ENCODE measurements at places on chromosomes 5 and 9.

DNA sequence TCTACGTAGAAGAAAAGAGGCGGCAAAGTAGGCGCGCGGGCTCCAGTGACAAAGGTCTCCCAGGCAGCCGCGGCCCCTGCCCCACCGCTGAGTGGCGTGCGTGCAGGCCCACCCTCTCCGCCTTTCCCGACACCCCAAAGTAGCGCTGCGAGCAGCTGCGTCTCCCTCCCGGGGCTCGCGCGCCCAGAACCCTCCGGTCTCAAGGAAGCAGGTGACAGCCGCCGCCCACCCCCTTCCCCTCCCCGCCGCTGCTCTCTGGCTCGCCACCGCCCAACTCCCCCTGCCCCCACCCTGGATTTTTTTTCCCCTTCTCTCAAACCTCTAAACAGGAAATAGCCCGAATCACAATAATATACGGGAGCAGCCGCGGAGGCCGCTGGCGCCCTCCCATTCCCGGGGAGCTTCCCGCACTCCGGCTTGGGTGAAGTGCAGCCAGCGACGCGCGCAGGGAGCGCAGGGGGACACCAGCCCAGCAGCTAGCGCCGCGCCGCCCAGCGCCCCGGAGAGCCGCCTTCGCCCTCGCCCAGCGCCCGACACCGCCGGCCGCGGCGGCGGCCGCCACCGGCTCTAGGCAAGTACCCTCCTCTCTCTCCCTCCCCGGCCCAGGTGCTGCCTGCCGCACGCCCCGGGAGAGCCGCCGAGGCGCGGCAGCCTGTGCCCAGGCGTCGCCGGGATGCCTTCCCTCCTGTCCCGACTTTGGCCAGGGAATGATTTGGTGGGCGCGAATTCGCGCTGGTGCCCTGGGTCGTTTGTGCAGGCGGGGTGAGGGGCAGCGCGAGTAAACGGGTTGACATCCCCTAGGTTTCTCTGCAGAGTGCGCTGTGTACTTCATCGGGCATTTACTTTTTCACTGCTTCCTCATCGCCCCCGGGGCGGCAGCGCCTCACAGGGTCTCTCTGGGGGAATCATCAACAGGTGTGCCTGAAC is 52.7 kb upstream of the TJP2 start:
- ATAC-seq, result peak; percentile 83

DNA sequence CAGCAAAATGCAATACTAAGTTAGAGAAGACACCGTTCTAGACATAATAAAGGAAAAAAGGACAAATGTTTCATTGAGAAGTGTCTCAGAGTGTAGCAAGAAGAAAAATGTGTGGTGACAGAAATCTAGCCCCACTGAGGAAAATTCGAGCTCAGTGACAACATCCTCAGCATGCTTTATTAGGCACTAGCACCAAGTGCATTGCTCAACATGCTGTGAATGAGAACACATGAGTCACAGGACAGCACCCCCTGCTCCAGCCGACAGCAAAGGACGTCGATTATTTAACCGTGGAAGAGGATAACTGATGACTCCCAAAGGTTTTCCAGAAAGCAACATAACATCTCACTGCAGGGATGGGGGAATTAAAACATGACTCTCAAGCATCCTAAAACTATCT is 182.7 kb downstream of the GNAQ start:
- ATAC-seq, result no peak

- ATAC-seq, result no peak
These were observed 341.8 kb downstream of the NFIB start for GRCh38 chr9:13971966-13972655.

- ATAC-seq, result no peak
These were observed 195.0 kb downstream of the MAPKAP1 start for GRCh38 chr9:125511789-125512660.

DNA sequence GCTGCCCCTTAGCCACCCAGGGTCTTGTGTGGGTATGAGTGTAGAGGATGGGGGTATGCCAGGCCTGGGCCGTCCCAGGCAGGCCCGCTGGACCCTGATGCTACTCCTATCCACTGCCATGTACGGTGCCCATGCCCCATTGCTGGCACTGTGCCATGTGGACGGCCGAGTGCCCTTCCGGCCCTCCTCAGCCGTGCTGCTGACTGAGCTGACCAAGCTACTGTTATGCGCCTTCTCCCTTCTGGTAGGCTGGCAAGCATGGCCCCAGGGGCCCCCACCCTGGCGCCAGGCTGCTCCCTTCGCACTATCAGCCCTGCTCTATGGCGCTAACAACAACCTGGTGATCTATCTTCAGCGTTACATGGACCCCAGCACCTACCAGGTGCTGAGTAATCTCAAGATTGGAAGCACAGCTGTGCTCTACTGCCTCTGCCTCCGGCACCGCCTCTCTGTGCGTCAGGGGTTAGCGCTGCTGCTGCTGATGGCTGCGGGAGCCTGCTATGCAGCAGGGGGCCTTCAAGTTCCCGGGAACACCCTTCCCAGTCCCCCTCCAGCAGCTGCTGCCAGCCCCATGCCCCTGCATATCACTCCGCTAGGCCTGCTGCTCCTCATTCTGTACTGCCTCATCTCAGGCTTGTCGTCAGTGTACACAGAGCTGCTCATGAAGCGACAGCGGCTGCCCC is 2.6 kb downstream of the SLC35A4 start:
- ATAC-seq, result no peak

DNA sequence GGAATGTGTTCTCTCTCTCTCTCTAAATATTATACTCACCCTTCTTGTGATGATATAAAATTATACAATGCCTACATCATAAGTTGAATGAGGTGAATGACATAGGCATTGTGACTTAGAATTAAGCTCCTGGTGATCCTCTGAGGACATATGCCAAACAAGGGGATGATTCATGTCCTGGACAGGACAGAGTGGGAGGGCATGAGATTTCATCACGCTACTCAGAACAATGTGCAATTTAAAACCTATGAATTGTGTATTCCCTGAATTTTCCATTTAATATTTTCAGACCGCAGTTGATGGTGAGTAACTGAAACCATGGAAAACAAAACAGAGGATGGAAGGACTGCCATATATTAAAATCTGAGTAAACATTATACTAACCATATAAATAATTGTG is 782.2 kb upstream of the NUDT12 start:
- ATAC-seq, result no peak

DNA sequence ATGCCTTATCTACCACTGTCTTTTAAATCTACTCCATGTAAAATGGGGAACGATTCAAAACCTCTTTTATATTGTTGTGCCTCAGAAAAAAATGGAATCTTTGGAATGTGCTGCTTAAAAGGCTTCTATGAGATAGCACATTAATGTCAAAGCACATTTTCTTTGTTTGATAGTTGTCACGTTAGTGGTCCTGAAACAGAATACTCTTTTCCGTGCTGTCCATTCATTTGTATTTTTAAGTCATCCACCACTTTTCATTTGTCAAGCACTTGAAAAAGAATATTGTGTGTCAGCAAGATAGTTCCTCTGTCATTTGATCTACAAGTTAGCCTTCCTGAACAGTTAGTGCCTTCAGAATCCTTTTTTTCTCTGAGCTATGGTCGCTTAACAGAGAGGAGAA is 246.9 kb downstream of the MAST4 start:
- ATAC-seq, result no peak

- no peak for ATAC-seq
These were observed 945 bp downstream of the BTF3 start for GRCh38 chr5:73499187-73499586.

DNA sequence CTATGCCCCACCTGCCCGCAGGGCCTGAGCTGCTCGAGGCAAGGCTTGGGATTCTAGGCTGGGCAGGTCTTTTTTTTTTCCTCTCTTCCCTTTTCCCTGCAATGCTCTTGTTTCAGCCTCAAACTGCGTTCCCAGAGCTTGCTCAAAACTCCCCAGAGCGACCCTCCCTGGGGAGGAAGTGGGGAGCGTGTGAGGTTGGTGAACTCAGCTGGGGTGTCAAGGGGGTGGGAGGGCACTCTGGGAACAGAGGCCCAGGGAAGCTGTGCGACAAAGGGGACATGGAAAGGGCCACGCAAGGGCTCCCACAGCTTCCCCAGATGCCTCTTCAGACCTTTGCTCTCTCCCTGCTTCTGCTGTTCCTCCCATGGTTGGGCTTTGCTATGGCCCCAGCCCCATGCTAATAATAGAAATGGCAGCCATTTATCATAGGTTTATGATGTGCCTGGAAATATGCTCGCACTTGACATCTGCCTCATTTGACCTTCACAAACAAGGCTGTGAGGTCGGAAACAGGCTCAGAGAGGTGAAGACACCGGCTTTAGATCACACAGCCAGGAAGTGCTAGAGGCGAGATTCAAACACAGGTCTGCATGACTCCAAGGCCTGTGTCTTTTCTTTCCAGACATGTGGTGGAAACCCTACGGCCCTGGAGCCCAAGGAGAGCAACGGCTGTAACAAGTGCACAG is 40.9 kb upstream of the IL17B start:
- ATAC-seq, result no peak

- ATAC-seq, result no peak
These were observed 29.2 kb upstream of the C9orf57 start for GRCh38 chr9:72089451-72090130.

DNA sequence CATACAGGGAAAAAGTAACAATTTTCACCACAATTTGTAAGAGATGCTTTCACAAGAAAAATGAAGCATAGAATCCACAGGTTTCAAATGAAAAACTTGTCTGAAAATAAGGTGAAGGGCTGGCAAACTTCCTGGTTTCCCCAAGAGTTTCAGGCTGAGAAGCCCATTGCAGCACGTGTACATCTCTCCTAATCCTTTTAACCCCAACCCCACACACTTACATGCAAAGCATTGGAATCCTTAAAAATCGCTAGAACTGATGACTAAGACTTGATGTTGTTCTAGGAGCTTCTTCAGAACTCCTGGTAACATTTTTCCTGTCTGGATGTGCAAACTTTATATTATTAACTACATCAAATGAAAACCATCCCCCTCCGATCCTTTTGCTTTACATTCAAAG is 317.8 kb upstream of the RGMB start:
- no peak for ATAC-seq

DNA sequence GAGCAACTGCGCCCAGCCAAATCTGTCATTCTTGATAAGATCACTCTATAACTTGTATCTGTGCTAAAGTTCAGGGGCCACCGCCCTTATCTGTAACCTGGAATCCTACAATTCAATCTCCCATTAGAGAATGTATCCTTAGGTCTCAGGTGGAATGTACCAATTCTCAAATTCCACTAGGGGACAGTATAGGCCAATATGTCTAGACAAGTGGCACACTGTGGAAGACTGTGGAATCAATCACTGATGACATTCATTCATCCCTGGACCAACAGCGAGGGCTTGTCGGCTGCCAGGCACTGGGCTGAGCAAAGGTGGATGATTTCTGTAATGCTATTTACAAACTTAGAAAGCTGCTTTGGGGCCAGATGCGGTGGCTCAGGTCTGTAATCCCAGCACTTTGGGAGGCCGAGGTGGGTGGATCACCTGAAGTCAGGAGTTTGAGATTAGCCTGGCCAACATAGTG is 28.7 kb upstream of the MEGF9 start:
- ATAC-seq, result peak; percentile 50

- ATAC-seq, result no peak
These were observed 139.5 kb upstream of the PRDM9 start for GRCh38 chr5:23367874-23368273.

DNA sequence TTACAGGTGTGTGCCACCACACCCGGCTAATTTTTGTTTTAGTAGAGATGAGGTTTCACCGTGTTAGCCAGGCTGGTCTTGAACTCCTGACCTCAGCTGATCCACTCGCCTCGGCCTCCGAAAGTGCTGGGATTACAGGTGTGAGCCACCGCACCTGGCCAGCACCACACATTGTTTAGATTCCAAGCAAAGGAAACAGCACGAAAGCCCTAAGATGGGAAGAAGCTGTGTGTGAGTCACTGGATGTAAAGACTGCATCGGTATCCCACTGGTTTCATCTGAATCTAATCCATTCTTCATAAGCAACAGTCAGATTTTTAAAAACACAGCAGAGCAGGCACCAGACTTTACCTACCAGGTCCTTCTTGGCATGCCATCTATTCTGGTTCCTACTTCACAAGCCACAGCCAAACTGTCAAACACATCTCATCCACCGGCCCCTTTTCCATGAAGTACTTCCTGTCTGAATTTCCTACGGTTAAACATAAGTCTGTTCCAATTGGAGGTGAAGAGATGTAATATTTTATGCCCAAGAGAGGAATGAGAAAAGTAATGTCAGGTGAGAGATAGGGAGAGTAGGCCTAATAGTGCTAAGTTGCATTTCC is 17.4 kb downstream of the UBTD2 start:
- no peak for ATAC-seq

DNA sequence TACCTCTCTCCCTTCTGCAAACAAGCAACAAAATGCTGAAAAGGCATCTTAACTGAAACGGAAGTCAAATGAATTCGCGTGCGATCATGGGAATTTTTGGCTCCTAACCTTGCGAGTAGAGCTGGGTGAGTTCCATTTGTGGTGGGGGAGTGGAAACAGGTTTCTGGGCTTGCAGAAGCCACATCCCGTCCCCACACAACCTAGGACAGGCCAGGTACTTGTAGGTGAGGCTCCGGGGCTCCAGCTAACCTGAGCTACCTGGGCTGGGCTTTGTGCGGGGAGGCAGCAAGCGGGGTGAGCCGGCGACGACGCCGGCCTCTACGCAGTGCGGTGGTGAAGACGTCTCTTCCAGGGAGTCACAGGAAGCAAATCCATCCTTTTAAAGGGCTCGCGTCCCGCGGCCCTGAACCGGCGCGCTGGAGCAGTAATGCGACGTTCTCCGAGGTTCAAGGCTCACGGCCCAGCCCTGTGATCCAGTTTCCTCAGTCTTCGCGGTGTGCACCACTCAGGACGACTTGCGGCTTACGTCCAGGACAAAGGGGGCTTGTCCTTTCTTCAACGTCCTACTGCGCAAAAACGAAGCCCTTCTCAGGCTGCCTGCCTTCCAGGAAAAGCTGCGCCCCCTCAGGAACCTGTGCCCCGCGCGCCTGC is 567 bp upstream of the SPIN1 start:
- ATAC-seq, result peak; percentile 1

- ATAC-seq, result no peak
These were observed 29.2 kb downstream of the NSUN2 start for GRCh38 chr5:6603643-6604042.

DNA sequence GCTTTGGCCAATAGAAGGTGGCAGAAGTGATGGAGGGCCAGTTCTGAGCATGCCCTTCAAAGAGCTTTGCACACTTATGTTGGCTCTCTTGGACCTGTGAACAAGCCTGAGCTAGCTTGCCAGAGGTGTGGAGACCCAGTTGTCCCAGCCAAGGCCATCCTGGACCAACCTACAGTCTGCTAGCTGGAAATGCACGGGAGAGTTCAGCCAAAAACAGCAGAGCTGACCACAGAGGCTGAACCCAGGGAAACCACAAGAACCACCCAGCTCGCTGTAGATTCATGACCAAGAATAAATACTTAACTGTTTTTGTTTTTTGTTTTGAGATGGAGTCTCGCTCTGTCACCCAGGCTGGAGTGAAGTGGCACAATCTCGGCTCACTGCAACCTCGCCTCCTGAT is 65.4 kb upstream of the HAND1 start:
- ATAC-seq, result no peak

- ATAC-seq, result no peak
These were observed 106.0 kb downstream of the SEMA6A start for GRCh38 chr5:116468583-116468982.

- no peak for ATAC-seq
These were observed 5.3 kb downstream of the PJA2 start for GRCh38 chr5:109404428-109404960.

GRCh38 chr9:117734523-117735314 is 30.5 kb downstream of the TLR4 start:
- ATAC-seq, result no peak

Data from stimulated activated memory B cell treated with anti-CD40 and anti-IgM and Interleukin-4, amounts not matched to agents 10 μg/mL and 1 μg/mL and 100 μg/mL, for 72 hours (primary cell).